ENCODE measurements at places on chromosomes 5 and 9.

- no peak for DNase-seq
These were observed 22.7 kb upstream of the CCDC180 start for GRCh38 chr9:97284798-97285197.

DNA sequence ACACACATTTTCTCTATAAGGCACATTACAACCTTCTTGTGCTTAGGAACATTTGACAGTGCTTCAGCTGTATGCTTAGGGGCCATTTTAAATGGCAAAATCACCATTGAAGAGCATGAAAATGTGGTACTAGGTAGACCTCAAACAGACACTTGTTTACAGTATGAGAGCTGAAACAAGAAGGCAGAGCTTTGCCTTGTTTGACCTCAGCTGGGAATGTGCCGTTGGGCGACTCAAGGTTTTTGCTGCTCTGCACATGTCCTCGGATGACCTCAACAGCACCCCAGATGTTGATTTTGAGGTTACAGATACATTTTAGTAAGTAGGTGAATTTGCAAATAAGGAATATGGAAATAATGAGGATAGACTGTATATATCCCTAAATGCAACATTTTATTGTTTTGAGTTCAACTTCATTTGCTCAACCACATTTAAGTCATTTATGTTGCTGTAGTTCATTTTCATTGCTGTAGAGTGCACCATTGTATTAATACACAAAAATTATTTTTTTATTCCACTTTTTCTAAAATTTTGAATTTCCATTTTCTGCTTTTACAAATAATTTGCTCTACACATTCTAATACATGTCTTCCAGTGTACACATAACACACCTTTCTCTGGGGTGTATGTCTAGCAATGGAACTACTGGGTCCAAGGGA lies 206.8 kb downstream of the NR3C1 start:
- no peak for DNase-seq

GRCh38 chr5:94901191-94901979 lies 282.9 kb downstream of the SLF1 start:
- DNase-seq, result no peak

DNA sequence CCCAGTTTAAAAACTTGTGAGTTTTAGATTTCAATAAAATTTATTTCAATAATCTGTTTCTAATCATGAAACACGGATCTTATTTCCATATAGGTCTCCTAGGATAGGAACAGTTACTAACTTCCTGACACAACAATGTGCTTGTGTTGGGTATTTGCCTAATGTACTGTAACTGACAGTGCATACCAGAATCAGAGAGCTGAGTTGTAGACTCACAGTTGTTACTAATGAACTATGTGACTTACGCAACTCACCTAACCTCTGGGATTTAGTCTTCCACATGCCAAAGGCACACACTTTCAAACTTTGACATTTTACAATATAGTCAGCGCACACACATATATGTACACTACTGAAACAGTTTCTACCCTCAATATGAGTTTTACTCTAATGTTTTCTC lies 77.7 kb downstream of the HOMER1 start:
- DNase-seq, result no peak

DNA sequence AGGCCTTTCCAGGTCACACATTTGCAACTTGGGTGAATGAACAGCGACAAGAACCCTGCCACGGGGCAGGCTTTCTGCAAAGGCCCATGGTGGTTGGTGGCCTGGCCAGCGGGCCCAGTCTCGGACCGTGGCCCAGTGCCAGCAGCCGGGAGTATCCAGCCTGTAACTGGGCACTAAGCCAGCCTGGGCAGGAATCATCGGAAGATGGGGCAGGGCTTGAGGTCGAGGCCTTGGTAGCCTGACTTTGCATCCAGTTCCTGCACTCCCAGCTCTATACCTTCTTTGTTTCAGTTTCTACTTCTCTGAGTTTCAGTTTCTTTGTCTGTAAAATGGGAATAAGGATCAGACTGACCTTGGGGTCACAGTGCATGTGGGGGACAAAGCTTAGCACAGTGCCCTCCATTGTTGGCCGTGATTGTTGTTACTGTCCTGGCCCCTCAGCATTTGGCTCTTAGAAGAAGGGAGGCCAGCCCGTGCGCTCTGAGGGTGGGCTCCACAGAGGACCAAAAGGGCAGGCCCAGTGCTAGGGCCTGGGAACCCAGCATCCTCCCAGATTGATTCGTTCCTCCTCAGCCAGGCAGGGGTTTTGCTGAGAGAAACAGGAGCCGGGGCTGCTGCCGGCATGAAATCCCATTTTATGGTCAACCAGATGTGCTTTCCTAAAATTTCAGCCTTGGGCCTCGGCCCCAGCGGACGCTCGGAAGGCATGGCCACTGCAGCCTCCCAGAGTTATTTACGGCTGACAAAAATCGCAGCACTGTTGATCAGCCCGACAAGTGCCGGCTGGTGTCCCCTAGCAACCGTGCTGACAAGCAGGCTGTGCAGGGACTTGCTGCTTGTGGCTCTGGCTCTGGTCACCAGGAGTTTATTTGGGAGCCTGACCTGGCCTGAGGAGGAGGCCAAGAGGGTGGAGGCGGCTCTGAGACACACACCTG lies 43.6 kb downstream of the JADE2 start:
- peak; percentile 87 for DNase-seq

DNA sequence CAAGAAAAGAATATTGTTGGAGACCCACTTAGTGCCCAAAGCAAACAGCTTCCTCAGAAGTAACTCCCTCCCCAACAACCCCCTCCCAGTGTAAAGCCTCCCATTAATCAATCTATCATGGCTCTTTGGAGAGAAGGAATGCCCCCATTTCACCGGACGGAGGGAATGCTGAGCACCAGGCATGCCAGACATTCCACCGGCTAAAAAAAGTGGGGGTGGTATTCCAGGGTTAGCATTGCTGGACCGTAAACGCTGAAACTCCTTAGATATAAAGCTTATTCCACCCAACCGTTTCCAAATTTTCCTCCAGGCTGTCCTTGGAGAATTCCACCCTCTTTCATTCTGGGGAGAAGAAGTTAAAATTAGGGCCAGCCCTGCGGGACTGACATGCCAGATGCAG lies 363 bp upstream of the MAMDC2 start:
- DNase-seq, result no peak

GRCh38 chr5:133538718-133539117 lies 73.6 kb downstream of the FSTL4 start:
- no peak for DNase-seq

DNA sequence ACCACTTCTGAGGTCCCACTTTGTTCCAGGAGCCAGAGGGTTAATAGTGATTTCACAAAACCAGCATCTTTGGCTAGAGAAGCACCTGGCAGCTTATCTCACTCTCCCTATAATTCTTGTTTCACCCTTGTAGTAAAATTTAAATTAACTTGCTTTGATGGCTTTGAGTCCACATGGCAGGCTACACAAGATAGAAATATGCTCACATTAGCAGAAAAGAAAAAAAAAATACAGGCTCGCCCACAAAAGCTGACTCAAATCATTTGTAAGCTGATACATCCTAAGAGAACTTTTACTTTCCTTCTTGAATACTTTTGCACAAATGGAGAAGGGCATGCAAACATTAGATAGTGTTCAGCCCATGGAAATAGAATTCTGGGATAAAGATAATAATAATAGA lies 36.2 kb downstream of the TNFSF15 start:
- DNase-seq, result no peak

DNA sequence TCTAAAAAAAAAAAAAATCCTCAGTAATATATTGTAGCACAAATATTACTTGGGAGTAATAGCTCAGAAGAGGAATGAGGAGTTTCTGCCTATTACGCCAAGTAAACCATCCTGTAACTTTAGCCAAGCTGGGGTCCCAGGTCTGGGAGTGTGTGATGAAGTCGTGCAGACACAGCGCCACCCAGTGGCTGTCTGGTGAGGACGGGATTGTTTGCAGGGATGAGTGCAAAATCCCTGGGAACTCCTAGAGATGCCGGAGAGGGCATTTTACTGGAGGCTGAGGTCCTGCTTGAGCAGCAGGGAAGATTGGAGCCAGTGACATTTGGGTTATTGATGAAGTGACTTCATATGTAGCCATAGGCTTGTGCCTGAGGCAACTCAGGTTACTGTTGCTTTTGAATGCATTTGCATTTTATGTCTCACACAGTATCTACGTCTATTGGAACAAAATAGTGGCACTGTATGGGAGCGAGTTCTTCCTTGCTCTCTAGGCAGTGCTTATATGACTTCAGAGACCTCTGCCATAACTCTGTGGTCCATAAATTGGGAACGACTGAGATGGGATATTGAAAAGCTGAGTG lies 72.8 kb downstream of the PSAT1 start:
- peak; percentile 79 for DNase-seq

GRCh38 chr5:178469011-178469974 lies 120.9 kb downstream of the COL23A1 start:
- peak; percentile 60 for DNase-seq

- no peak for DNase-seq
These were observed 1163.8 kb downstream of the TAF11L14 start for GRCh38 chr5:18798058-18798457.

DNA sequence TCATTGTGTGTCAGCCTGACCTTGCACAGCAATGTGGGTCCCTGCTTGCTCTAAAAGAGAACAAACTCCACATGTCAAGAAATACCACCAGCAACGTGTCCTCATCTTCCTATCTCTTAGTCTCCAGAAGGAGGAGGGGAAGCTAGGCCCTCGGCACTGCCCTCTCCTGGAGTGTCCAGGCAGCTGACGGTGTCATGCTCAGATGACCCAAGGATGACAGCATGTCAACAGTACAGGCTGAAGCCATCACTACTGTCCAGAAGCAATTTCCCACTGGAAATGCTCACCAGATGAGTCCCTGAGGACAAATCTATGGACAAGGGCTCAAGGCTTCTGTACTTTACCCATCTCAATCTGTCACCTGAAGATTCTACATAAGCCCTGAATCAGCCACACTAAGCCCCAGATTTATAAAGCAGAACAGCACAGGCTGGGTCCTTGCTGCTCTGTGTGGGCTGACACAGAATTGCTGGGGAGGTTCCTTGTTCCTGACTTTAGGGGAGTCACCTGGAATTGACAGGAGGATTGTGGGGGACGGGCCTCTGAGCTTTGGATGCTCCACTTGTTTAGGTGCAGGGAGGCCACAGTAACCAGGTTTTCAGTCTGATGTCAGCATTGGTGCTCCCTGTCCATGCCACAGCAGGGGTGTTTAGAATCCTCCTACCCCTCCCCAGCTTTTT lies 210.2 kb downstream of the DAB2IP start:
- DNase-seq, result peak; percentile 61

DNA sequence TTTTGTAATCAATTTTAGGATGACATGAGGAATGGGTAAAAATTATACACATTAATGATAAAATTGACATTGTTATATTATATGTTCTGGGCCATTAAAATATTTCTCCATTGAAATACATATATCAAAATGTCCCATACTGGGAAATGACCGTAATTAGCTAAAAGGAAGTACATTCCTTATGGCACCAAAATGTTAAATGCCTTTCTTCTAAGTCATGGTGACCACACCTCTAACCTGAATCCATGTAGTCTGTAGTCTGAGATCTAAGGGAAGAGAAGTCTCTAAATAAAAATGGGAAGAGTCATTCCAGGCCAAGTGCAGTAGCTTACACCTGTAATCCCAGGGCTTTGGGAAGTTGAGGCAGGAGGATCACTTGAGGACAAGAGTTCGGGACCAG lies 10.0 kb upstream of the GDA start:
- no peak for DNase-seq

GRCh38 chr5:95181644-95182043 lies 103.2 kb downstream of the MCTP1 start:
- no peak for DNase-seq

GRCh38 chr5:110048491-110048890 lies 358.8 kb downstream of the MAN2A1 start:
- no peak for DNase-seq

DNA sequence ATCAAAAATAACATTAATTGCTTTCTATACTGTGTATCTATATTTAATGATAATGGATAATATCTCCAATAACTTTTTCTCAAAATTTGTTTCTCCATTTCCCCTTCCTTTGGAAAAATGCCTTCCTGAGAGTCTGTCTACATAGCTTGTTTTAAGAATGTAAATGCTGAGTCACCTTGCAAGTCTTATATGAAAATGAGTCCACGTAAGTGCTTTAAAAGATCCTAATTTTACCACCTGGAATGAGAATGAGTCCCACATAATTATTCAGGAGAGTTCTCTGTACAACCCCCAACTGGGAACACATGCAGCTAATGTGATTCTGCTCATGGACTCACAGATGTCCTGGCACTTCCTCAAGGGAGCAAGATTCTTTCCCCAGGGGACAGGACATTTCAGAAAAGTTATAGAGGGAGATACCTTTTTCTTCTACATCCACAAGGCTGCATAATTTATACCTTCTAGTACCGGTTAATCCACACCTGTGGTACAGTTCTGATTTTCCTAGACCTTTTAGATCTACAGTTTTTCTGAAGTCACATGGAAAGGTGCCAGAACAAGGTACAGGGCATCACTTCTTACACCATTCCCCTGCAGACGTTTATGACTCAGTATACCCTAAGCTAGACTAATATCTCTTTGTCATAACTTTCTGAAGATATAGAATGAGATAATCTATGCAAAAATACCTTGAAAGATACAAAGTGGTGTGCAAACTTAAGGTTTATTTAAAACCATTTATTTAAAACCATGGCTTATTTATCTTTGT lies 314.1 kb downstream of the CETN3 start:
- DNase-seq, result no peak

GRCh38 chr5:178765753-178766300 lies 35.4 kb upstream of the ZNF354A start:
- no peak for DNase-seq

DNA sequence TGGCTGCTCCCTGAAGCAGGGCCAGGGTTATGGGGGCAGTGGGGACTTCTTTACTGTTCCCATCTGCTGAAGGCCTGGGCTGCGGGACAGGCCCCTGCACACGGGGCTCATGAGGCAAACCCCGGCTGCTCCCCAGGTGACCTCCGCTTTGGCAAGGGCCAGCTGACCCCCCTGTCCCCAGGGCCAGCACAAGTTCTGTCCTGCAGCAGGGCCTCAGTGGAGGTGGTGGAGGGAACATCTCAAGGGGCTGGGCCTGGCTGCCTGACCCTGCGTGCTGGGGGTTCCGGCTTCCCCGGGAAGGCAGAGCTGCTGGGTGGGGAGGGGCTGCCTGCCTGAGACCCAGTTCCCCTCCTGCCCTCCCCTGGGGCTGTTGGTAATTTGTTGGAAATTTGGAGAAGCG lies 67.4 kb upstream of the RNU6ATAC start:
- no peak for DNase-seq
